Breast epithelium (tissue), 4 donors: ENCODE measurements at places on chromosomes 7 and 10. TPM values are rescaled to one million over a fixed set of nuclear protein-coding genes. Genes with fewer than 3 reads are reported as not detected.

DNA sequence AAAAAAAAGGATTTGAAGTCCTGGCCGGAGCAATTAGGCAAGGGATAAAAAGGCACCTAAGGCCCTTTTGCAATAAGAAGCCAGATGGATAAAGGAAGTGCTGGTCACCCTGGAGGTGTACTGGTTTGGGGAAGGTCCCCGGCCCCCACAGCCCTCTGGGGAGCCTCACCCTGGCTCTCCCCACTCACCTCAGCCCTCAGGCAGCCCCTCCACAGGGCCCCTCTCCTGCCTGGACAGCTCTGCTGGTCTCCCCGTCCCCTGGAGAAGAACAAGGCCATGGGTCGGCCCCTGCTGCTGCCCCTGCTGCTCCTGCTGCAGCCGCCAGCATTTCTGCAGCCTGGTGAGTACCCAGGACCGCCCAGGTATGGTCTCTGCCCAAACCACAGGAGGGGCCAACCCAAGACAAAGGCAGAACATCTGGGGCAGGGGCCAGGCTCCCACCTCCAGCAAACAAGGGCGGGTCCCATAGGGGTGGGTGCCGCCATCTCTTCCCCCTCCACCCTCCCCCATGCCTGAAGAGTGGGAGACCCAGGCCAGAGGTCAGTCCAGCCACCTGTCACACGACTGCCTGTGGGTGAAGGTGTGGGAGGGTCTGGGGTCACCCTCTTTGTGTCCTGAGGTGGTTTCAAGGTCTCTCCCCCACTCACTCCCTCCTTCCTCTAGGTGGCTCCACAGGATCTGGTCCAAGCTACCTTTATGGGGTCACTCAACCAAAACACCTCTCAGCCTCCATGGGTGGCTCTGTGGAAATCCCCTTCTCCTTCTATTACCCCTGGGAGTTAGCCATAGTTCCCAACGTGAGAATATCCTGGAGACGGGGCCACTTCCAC, at the start of gene PILRB:
PILRB (plus strand) TSS at position 91 of the 830 bp plus-strand sequence; CDS start at position 277, 186 bp downstream.
- no peak for DNase-seq
- H3K27me3 ChIP-seq, result no peaks in the 10 kb centered on the region
- no peaks in the 10 kb centered on the region for H3K4me1 ChIP-seq

The OPN1SW gene
- total RNA-seq, result not detected

DNA sequence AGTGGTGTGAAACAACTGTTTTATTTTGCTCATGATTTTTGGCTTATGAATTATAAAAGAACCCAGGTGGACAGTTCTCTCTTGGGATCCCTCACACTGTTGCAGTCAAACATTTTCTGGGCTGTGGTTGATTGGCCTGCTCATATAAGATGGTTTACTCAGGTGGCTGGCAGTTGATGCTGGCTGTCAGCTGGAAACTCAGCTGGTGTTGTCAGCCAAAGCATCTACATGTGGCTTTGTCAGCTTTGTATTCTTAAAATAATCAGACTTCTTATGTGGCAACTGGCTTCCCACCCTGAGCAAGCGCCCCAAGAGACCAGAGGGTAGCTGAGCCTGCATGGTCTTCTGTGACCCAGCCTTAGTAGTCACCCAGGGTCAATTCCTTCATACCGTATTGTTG, 534.7 kb downstream of the NRG3 start:
- H3K36me3 ChIP-seq, result no peaks in the 10 kb centered on the region
- no peak for DNase-seq
- no peak overlapping the region for H3K4me3 ChIP-seq
- H3K4me1 ChIP-seq, result no peaks in the 10 kb centered on the region
- no peaks in the 10 kb centered on the region for H3K27me3 ChIP-seq
- H3K27ac ChIP-seq, result no peak overlapping the region

- H3K36me3 ChIP-seq, result peaks cover 2% of the 10 kb centered on the region
- no peaks in the 10 kb centered on the region for H3K27me3 ChIP-seq
- DNase-seq, result no peak
- H3K27ac ChIP-seq, result peak overlapping the region; percentile 49
- no peak overlapping the region for H3K4me3 ChIP-seq
Measured at GRCh38 chr7:92056286-92056685, 78.0 kb downstream of the CYP51A1 start.

The VWC2 gene
- total RNA-seq, result 0.16 TPM

- DNase-seq, result no peak
- no peak overlapping the region for H3K27ac ChIP-seq
- H3K4me1 ChIP-seq, result no peaks in the 10 kb centered on the region
- no peaks in the 10 kb centered on the region for H3K27me3 ChIP-seq
- no peaks in the 10 kb centered on the region for H3K36me3 ChIP-seq
Measured at GRCh38 chr7:12518920-12519681, 51.4 kb upstream of the SCIN start.

DNA sequence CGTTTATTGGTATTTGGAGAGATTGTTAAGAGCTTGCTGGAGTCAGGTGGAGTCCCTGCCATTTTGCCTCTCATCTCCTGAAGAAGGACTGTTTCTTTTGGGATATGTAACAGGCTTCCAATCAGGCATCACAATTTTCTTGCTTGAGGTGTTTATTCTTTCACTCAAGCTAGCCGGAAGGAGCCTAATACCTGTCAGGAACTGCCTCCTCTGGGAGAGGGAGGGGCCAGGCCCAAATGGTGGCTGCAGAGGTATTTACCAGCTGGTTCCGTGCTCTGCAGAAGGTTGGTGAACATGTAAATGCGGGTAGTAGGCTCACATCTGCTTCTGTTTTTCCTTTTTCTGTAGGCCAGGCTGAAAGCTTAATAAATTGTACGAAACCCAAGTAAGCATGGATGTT, 114.0 kb downstream of the TCF7L2 start:
- no peak overlapping the region for H3K4me3 ChIP-seq
- no peaks in the 10 kb centered on the region for H3K36me3 ChIP-seq
- no peak for DNase-seq
- no peaks in the 10 kb centered on the region for H3K27me3 ChIP-seq
- peaks cover 27% of the 10 kb centered on the region for H3K4me1 ChIP-seq

- no peaks in the 10 kb centered on the region for H3K27me3 ChIP-seq
- H3K36me3 ChIP-seq, result no peaks in the 10 kb centered on the region
- H3K27ac ChIP-seq, result no peak overlapping the region
- H3K4me3 ChIP-seq, result no peak overlapping the region
- no peaks in the 10 kb centered on the region for H3K4me1 ChIP-seq
- no peak for DNase-seq
Measured at GRCh38 chr7:51175316-51175991, 141.2 kb downstream of the COBL start.

GRCh38 chr7:148925836-148926235, 41.7 kb upstream of the EZH2 start:
- no peaks in the 10 kb centered on the region for H3K36me3 ChIP-seq
- no peaks in the 10 kb centered on the region for H3K27me3 ChIP-seq
- H3K4me3 ChIP-seq, result no peak overlapping the region
- H3K4me1 ChIP-seq, result no peaks in the 10 kb centered on the region
- H3K27ac ChIP-seq, result no peak overlapping the region
- no peak for DNase-seq

The PTTG1IP2 gene
- total RNA-seq, result not detected

DNA sequence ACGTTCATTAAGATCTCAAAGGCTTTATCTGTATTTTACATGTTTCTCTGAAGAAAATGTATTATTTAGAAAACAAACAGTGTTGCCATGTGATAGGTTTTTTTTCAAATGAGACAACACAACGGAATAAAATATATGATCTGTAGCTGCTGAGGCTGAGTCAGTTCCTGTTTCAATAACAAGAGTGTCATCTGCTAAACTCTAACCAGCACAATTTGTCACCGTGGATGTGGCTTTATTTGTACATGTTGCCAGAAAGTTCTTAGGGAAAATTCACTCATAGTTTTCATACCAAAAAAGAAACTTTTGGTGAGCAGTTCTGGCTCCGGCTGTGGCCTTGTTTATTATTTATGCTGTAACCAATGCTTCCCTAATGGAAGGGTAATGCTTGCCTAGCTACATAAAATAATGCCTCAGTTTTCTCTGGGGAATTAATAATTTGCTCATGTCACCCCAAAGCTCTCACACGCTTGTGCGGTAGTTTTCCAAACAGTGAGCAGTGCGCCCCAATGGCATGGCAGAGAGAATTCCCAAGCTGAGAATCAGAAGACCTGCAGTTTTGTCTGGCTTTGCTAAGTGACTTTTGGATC, 20.3 kb upstream of the KLF6 start:
- DNase-seq, result no peak
- H3K4me3 ChIP-seq, result no peak overlapping the region
- peaks cover 4% of the 10 kb centered on the region for H3K4me1 ChIP-seq
- H3K36me3 ChIP-seq, result no peaks in the 10 kb centered on the region

DNA sequence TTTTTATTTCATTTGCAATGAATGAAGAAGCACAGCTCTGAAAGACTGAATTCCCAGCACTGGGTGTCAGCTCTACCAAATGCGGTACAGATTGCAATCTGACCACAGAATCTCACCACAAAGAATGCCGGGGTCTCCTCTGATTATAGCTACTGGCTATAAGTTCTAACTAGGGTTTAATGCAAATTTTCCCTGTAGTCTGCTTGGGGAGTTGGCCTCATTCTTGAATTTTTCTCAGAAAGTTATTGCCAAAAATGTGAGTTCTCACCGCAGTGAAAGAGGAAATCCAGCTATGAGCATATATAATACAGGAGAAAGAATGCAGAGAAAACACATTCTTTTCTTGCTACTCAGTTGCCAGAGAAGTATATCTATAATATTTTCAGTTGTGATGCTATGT, 1255.7 kb upstream of the LRRTM3 start:
- H3K36me3 ChIP-seq, result no peaks in the 10 kb centered on the region
- H3K4me1 ChIP-seq, result no peaks in the 10 kb centered on the region
- DNase-seq, result no peak

The CPEB3 gene
- 5.2 TPM for total RNA-seq

DNA sequence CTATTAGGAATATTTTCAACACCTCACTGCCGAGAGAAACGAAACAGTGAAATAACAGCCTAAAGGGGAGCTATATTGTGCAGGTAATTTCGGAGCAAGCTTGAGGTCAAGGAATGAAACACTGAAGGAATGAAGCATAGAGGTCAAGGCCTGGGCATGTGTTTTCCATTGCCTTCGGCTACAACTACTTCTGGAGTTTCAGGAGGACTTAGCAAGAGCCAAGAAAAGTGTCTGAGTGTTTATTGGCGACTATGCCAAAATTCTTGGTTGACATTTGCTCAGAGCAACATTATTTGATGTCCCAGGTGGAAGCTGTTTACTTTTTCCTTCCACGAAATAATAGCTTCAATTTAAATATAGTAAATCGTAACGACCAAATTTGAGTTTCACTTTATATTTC, 89.6 kb upstream of the IFRD1 start:
- H3K4me3 ChIP-seq, result no peak overlapping the region
- no peaks in the 10 kb centered on the region for H3K4me1 ChIP-seq
- no peaks in the 10 kb centered on the region for H3K27me3 ChIP-seq
- no peaks in the 10 kb centered on the region for H3K36me3 ChIP-seq
- no peak for DNase-seq
